ENCODE measurements at places on chromosomes 6 and 20. TPM values are rescaled to one million over a fixed set of nuclear protein-coding genes. Genes with fewer than 3 reads are reported as not detected.

GRCh38 chr6:149711711-149712110 is 6.2 kb downstream of the LATS1 start:
- no peak overlapping the region for H3K27ac ChIP-seq
- H3K27me3 ChIP-seq, result no peaks in the 10 kb centered on the region
- H3K4me1 ChIP-seq, result peaks cover 25% of the 10 kb centered on the region

- H3K27me3 ChIP-seq, result no peaks in the 10 kb centered on the region
- H3K36me3 ChIP-seq, result no peaks in the 10 kb centered on the region
- no peak overlapping the region for H3K4me3 ChIP-seq
- H3K4me1 ChIP-seq, result no peaks in the 10 kb centered on the region
These were observed 12.0 kb upstream of the TRMT11 start for GRCh38 chr6:125974214-125974866.

DNA sequence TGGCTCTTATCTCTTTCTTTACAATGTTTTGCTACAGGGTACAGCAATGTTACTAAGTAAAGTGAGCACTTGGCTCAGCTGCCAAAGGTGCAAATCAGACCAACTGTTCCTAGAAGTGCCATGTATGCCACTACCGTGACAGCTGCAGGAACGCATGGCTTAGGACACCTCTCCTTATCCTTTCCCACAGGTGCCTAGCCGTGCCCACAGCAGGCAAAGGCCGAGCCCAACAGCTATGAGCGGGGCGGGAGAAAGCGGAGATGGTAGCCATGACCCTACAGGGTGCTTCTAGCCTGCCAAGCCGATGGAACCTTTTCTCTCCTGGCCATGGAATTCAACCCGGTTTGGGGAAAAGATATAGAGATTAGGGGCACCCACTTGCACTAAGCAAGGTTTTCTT is 97.1 kb downstream of the FAXC start:
- no peaks in the 10 kb centered on the region for H3K27me3 ChIP-seq
- no peak overlapping the region for H3K27ac ChIP-seq
- H3K36me3 ChIP-seq, result no peaks in the 10 kb centered on the region
- no peak overlapping the region for H3K4me3 ChIP-seq

- no peak for DNase-seq
- H3K36me3 ChIP-seq, result no peaks in the 10 kb centered on the region
- no peak overlapping the region for H3K4me3 ChIP-seq
- no peaks in the 10 kb centered on the region for H3K27me3 ChIP-seq
These were observed 15.4 kb downstream of the POPDC3 start for GRCh38 chr6:105164418-105164817.

ARMH2 gene
- not detected for total RNA-seq

DYNLT2 gene
- total RNA-seq, result 2.1 TPM

DNA sequence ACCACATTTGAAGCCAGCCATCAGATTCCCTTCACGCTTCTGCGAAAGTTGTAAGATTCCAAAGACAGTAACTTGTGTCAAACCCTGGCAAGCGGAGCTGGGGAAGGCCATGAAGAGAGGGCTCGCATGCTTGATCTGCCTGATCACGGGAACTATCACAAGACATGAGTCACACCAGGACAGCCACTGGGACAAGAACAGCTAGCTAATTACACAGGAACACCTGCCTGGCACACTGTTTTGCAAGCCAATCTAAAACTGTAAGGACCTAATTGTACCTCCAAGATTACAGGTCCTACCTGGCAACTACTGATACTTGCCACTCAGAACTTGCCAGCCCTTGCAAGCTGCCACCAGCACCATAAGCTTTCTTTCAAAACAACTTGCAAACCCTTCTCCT is 289.3 kb downstream of the KIF16B start:
- no peak overlapping the region for H3K4me3 ChIP-seq
- no peaks in the 10 kb centered on the region for H3K36me3 ChIP-seq
- peaks cover 8% of the 10 kb centered on the region for H3K4me1 ChIP-seq
- peak overlapping the region; percentile 34 for H3K27ac ChIP-seq
- H3K27me3 ChIP-seq, result no peaks in the 10 kb centered on the region
- peak; percentile 21 for DNase-seq

GCNT2 gene
- 9.8 TPM for total RNA-seq

DNA sequence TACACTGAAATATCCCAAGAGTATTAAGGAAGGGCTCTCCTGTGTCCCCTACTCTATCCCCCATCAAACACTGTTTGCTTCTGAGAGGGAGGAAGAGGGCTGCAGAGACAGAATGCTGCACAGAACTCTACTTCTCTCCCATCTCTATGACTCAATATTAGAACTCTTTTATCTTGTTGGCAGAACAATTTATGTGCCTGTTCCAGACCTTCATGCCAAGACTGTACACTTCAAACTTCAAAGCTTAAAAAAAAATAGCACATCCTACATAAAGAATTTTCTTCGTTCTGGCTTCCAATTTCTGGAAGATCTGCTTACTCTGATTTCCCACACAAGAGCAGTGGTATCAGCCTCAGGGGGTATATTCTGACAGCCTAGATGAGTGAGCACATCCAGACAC is 19.6 kb upstream of the GPR63 start:
- no peak overlapping the region for H3K27ac ChIP-seq
- DNase-seq, result no peak
- H3K4me3 ChIP-seq, result no peak overlapping the region

DNA sequence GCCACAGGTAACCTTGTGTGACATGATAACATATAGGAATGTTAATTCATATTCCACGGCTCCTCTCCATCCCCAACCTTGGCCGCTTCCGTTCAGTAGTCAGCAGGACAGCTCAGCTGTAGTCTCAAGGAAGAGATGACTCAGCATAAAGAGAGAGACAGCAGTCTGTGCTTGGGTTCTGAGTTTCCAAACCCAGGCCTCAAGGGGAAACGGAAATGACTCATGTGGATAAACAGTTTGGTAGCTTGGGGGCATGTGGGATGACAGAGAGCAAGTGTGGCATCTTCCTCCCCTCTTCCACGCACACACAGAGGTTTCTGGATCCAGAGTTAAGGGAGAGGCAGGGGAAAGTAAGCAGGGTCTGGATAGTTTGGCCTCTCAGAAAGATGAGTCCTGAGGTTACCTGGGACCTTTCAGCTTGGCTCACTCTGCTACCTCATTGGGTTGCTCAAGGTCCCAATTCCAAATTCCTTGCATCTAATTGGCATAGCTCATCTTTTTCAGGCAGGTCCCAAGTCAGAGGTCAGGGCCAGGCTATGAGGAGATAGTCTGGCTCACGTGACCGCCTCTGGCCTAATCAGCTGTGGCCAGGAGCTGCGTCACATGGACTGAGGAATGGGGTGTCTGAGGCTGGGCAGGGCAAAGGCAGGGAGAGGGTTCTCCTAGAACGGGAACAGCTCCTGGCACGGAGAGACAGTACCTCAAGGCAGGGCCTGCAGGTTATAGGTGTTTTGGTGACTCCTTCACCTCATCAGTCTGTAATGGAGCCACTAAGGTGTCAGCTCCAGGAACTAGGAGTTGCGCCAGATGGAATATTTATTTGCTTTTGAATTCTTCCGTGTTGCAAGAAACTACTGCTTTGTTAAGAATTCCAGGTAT is 36.5 kb upstream of the MLN start:
- peak; percentile 8 for DNase-seq
- no peaks in the 10 kb centered on the region for H3K36me3 ChIP-seq
- no peaks in the 10 kb centered on the region for H3K27me3 ChIP-seq
- no peak overlapping the region for H3K4me3 ChIP-seq
- no peaks in the 10 kb centered on the region for H3K4me1 ChIP-seq

Measured in thyroid gland (tissue), 4 donors.